ENCODE measurements at places on chromosomes 4 and X.

- no peak for DNase-seq
Measured at GRCh38 chr4:158255727-158256324, 45.5 kb downstream of the TMEM144 start.

DNA sequence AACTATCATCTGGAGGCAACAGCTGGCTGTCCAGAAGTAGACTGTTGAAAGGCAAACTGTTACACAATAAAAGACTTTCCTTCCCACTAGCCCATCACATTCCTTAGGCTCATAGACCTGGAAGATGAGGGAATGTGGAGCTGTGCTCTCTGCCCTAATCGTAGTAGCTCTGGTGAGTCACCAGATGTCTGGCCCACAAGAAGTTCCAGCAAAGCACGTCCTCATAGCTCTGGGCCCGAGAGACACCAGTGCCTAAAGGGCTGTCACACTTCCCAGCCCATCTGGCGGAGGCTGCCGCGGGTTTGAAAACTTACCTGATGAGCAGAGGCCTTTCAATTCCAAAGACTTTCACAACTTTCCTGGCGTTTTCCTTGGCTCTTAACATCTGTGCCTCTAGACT, 81.7 kb upstream of the STOX2 start:
- no peak for DNase-seq

GRCh38 chr4:60201052-60201673, 999.0 kb upstream of the ADGRL3 start:
- DNase-seq = no peak

DNA sequence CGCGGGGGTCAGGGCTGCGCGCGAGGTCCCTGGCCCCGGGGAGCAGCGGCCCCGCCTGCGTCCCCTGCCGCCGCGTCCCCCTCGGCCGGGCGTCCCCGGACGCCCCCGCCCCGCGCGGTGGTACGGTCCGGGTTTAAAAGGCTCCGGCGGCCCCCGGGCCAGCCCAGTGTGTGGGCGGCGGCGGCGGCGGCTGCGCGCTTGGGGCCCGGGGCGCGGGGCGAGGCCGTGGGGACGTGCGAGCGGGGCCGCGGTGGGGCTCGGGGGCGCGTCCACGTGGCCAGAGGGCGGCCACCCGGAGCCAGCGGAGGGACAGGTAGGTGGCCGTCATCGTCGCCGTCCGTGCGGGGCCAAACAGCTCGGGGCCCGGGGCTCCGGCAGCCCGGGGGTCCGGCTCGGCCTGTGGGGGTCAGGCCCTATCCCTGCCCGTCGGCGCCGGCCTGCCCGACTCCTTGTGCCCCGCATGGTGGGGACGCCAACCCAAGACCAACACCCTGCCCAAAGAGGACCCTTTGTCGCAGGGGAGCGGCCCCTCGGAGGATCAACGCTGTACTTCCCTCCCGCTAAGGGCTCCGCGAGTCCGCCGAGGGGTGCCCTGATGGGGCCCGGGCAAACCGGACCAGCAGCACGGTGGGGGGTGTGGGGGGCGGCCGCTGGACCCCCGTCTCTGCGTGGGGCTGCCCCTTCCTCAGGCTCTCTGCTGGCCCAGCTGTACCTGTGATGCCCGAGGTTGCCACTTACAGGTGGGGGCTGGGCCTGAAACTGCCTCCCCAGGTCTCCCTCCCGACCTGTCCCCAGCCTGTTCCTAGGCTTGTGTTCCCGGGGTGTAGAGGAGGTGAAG, at the start of gene PLXNA3:
Gene PLXNA3, plus strand, starts transcription at position 166 of the 838 bp plus-strand sequence. CDS start 1,903 bp downstream, outside the sequence.
- DNase-seq = peak; percentile 37

DNA sequence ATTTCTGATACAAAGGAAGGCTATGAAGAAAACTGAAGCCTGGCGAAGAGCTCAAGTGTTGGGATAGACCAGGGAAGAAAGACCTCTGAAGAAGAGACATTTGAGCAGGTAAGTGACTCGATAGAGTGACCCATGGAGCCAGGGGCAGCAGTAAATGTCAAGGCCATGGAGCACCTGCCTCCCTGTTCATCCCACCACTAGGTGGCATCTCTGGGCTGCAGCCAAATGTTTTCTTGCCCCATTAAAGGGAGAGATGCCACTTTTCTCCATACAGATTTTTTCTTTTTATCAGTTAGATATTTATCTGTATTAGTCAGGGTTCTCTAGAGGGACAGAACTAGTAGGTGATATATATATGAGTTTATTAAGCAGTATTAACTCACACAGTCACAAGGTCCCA, 4.9 kb upstream of the ZNF81 start:
- peak; percentile 20 for DNase-seq

DNA sequence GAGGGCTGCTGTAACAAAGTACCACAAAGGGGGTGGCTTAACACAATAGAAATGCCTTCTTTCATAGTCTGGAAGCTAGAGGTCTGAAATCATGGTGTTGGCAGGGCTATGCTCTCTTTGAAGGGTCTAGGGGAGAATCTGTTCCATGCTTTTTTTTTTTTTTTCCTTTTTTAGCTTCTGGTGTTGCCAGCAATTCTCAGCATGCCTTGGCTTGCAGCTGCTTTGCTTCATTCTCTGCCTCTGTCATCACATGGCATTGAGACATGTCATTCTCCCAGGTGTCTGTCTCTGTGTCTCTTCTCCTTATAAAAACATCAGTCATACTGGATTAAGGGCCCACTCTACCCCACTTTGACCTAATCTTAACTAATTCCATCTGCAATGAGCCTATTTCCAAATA, 78.6 kb upstream of the BOD1L1 start:
- no peak for DNase-seq

GRCh38 chrX:136574548-136574947, 42.5 kb downstream of the VGLL1 start:
- DNase-seq = no peak

DNA sequence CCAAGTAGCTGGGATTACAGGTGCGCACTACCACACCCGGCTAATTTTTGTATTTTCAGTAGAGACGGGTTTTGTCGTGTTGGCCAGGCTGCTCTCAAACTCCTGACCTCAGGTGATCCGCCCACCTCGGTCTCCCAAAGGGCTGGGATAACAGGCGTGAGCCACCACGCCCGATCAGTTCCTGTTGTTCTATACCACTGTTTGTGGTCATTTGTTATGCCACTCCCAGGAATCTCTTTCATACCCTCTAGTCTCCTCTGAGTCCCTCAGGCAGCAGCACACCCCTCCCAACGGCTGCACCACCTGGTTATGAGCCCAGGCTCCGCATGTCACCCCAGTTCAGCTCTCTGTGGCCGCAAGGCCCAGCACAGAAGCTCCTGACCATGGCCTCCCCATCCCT, 17.5 kb upstream of the CD99 start:
- no peak for DNase-seq

DNA sequence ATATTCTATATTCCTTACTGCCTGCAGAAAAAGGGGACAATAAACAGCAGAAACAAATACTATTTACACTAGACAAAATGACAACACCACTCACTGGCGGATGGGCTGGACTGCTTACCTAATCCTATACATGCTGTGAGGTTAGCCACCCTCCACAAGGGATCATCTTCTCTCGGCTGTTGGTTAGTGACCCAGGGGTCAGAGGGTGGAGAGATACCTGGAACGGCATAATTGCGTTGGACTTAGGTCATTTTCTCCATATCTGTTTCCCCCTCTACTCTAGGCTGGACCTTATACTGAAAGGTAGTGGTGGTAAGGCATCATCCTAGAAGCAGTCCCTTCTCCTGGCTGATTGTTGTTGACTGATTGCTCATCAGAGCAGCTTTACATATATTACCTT, 286.8 kb upstream of the UGT8 start:
- no peak for DNase-seq

DNA sequence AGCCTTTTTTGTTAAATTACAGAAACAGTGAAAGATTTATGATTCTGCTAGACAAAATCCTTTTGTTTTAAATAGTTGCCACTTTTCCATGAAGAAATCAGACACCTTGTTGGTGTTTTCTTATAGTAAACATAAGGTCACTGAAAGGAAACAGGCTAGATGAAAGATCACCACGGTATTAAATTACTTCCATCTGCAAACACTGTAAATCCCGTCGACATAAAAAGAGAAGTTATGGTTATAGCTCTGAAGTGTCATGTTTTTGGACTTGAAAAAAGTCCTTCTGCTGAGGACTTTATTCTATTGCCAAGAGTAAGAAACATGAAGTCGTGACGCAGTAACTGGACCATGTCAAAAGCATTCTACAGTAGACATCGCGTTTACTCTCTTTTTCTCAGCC, 567.6 kb upstream of the SLIT2 start:
- DNase-seq = no peak

- DNase-seq = no peak
Measured at GRCh38 chrX:47170861-47171692, 22.6 kb upstream of the UBA1 start.

DNA sequence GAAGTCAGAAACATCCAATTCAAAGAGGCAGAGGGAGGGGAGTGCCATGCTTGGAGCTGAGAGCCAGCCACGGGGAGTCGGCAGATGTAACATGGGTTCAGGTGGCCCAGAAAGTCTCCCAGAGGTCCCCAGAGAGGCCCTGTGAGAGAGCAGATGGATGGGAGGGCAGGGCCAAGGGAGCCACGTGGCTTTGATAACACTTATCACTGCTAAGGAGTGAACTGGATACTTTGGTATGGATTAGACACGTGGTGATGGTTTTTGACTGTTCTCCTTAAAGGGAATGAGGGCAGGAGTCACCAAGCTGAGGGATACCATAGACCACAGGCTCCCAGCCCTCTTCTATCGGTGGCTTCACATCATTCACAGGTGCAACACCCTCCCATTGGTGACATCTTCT, 13.7 kb downstream of the CCKAR start:
- DNase-seq = no peak

- DNase-seq = no peak
Measured at GRCh38 chr4:187268940-187269339, 545.3 kb upstream of the FAT1 start.

- no peak for DNase-seq
Measured at GRCh38 chr4:128416921-128417320, 129.3 kb upstream of the PGRMC2 start.

GRCh38 chr4:139735381-139736273, 70.0 kb downstream of the MGST2 start:
- no peak for DNase-seq

DNA sequence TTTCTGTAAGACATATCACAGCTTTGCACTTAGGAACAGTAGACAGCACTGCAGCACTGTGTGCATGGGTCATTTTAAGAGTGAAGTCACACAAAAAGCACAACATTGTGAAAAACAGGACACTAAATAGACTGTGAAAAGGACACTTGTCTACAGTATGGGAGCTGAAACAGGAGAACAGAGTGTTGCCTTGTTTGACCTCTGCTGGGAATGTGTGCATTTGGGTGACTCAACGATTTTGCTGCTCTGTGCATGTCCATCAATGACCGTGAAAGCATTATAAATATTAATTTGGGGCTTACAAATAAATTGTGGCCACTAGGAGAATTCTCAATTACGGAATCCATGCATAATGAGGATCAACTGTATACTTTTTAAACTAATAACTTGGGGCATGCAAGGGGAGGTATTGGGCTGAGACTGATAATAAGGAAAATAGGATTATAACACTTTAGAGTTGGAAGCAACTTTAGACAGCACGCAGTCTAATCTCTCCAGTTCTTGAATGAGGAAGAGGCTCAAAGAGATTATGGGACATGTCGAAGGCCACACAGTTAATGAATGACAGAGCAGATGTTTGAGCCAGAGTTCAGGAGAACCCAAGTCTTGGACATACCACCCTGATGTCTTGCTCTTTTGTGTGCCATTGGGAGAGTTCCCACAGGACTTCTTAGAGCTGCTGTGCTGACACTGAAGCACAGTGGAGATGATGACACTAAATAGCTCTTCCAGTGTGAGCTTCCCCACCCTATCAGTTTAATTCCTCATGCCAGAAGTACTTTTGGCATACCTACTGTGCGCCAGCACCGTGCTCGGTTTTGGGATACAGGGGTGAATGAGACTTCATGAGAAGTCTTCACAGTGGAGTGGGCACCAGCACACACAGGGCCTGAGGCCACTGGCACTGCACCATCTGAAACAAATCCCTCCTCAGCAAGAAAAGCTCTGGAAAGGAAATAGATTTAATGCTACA, 79.3 kb downstream of the FRAS1 start:
- DNase-seq = no peak

GRCh38 chr4:174198828-174199227, 84.6 kb downstream of the FBXO8 start:
- no peak for DNase-seq

GRCh38 chr4:57442831-57443291, 332.7 kb upstream of the IGFBP7 start:
- no peak for DNase-seq

- DNase-seq = no peak
Measured at GRCh38 chr4:99029018-99029735, 33.7 kb downstream of the METAP1 start.

DNA sequence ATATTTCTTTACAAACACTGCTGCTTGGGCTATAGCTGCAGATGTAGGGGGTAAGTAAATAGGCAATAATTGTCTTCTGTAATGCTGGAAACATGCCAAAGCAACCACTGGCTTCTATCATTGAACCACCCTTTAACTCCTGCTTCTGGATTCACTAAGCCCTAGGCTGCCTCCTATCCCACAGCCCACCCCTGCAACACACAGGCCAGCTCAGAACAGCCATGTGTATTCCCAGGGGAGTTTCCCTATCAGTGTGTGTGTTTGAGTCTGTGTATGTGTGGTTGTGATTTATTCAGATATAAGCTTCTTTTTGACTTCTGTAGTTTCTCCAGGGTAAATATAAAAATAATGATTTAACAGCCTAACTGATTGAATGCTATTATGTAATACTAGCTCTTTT, 291.3 kb downstream of the PCDH10 start:
- DNase-seq = no peak

DNA sequence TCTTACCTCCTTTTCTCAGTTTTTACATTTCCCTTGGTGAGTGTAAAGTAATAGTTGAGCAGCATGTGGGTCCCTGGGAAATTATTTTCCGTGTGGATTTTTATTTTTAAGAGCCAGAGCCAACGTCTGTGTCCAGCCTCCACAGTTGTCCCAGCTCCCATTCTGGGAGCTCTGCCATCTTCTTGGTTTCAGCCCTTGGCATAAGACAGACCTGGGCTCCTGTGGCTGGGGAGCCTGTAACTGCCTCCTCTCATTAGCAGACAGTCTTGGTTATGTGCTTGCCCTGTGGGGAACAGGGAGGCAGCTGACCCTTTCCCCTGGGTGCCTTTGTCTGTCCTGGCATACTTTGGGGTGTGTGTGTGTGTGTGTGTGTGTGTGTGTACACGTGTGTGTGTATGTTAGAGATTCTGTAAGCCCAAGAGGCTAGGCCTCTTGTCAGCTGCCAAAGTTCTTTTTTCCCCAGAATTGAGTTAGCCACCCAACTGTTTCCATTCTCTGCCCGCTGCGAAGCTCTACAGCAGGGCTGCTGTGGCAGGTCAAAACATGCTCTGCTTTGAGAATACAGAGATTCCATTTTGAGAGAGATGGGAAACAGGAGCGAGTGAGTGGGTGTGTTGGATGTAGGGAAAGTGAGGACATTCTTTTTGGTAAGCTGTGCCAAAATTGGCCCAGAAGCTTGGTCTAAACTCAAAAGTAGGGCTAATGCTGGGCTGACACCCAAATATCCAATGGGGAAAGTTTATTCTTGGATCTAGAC, 140.7 kb downstream of the TMEM164 start:
- DNase-seq = no peak

GRCh38 chr4:99180382-99181070, 36.4 kb upstream of the ADH4 start:
- no peak for DNase-seq
